K562 (cell line): ENCODE measurements at places on chromosomes 5 and 9. TPM values are rescaled to one million over a fixed set of nuclear protein-coding genes. Genes with fewer than 3 reads are reported as not detected.

- no peak for DNase-seq
Measured at GRCh38 chr9:32722704-32723103, 60.6 kb upstream of the TMEM215 start.

Gene LCP2
- total RNA-seq = 22.2 and 24.1 TPM in 2 replicates

Gene GDA
- total RNA-seq = 12.4 and 14.6 TPM in 2 replicates

DNA sequence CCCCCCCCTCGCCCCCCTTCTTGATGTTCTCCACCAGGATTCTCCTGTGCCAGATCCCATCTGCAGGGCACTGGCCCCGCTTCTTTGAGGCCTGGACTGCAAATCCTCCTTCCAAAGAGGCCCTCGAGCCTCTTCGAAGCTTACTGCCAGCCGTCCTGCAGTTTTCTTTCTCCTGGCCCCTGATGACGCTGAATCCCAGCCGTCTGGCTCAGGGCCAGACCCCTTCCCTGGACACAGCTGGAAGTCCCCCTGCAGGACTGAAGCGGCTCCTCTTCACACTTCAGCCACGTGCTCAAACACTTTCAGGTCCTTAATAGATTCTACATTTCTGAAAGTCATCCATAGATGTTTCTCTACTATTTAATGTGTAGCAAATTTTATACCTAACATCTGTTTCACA, 121.5 kb downstream of the EHMT1 start:
- no peak for DNase-seq

Gene LTC4S
- 0.51 and 0.75 TPM in 2 replicates for total RNA-seq

GRCh38 chr5:144453753-144454152, 283.1 kb downstream of the KCTD16 start:
- no peak for DNase-seq

Gene SYK
- total RNA-seq = 29.4 and 32.7 TPM in 2 replicates

Gene TBC1D2
- 6.1 and 7.0 TPM in 2 replicates for total RNA-seq

Gene ANKRD20A1
- total RNA-seq = 1.2 and 1.8 TPM in 2 replicates

Gene PCDHGB7
- 0.04 and 0.09 TPM in 2 replicates for total RNA-seq

DNA sequence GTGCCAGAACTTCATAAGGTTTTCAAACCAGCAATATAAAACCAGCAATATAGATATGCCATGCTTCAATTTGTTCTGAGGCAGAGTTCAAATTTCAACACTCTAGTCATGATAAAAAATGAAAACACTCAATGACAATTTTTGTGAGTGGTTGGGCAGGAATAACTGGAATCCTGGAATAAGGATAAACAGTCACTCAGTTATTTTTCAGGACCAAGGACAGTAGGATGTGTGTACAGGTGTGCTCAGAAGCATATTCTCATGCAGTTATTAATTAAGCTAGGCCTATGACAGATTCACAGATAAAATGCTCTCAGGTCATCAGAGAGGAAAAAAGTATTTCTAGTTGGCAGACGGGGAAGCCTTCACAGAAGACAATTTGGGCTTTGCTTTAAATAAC, 117.3 kb upstream of the PPP2R2B start:
- DNase-seq = no peak

Gene APBA1
- total RNA-seq = 0.02 TPM in 1 of 2 replicates, not detected in the other

DNA sequence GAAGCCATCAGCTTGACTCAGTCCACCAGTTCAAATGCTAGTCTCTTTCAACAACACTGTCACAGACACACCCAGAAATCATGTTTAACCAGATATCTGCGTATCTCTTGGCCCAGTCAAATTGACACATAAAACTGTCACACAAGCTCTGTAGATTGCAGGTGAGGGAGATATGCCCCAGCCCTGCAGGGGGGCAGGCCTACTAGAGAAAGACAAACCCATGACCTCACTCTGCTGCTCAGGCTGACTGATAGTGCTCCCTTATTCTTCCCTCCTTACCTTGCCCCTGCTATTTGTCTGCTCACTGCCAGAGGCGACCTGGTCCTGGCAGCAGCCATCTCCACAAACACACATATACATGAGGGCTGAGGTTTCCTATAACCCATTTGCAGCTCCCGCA, 351.3 kb downstream of the DRD1 start:
- DNase-seq = no peak

GRCh38 chr5:170451747-170452365, 52.0 kb upstream of the KCNIP1 start:
- no peak for DNase-seq

Gene AK1
- total RNA-seq = 67.6 and 71.8 TPM in 2 replicates

DNA sequence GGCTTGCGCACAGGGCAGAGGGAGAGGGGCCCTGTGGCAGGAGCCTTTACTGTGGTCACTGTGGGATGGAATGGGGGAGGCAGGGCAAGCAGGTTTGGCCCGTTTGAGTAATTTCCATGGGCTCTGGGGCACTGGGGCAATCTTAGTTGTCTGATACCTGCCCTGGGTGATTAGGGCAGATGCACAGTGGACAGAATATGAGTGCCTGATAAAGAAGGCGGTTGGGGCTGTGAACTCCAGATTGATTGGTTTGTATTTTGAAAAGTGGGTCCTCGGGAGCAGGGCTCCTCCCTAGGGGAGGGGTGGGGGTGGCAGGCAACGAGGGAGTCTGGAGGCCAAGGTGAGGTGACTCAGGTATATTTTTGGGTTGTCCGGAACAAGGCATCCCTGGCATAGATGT, 247.5 kb downstream of the NSG2 start:
- no peak for DNase-seq

Gene SPINK4
- 0.80 TPM in 1 of 2 replicates, not detected in the other for total RNA-seq

GRCh38 chr5:53472720-53473510, 7.5 kb upstream of the FST start:
- no peak for DNase-seq

Gene RPS23
- 3,252 and 3,488 TPM in 2 replicates for total RNA-seq

GRCh38 chr5:109693535-109694400, 4.0 kb downstream of the MAN2A1 start:
- no peak for DNase-seq

Gene SPINK6
- total RNA-seq = not detected in 2 replicates

DNA sequence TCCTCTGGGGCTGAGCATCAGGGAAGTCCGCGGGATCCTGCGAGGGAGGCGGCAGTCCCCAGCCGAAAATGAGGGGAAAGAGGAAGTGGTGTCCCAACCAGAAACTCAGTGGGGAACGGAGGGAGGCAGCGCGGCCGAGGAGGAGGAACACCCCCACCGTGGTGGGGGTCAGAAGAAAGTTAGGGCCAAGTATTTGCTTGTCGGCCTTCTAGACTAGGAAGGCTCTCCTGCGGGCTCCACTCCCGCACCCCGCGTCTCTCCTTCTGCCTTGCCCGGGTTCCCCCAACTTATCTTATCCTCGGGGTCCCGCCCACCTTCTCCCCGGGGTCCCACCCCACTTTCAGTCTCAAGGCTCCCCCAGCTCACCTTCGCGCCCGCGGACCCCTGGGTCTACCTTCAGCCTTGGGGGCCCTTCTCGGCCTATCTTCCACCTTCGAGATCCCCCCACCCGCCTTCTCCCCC, 557 bp upstream of the PHF2 start:
- peak; percentile 83 for DNase-seq

Gene BTNL9
- total RNA-seq = 42.7 and 50.7 TPM in 2 replicates

DNA sequence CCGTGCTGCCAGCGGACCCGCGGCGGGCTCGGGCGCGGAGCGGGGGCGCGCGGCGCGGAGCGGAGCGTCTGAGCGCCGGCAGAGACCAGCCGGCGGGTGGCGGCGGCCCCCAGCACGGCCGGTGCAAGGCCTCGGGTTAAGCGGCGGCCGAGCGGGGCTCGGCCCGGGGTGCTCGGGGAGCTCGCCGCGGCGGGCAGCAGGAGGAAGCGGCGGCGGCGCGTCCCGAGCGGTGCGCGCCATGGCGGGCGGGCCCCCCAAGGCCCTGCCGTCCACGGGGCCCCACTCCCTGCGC, 150 bp downstream of the SNX30 start:
- DNase-seq = no peak

DNA sequence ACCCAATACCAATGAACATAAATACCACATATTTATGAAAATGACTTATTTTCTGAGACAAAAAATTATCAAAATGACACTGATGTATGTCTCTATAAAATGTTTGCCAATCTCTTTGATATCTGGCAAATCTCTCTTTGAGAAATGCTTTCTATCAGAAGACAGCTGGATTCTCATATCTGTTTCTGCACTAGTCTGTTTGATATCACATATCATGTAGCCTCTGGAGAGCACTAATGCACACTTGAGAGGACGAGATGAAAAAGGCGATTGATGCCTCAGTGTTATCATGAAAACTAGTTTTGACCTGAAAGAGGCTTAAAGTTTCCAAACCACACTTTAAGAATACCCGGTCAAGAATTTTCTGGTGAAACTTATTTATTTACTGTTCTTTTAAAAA, 29.1 kb upstream of the ANKRD55 start:
- DNase-seq = no peak

GRCh38 chr9:115522912-115523311, 405.0 kb upstream of the TNC start:
- no peak for DNase-seq

Gene NEUROG1
- not detected in 2 replicates for total RNA-seq

Gene CDHR2
- 0.36 and 0.62 TPM in 2 replicates for total RNA-seq

Gene ISL1
- not detected in 2 replicates for total RNA-seq

GRCh38 chr5:32714836-32715235, 3.7 kb downstream of the NPR3 start:
- DNase-seq = no peak

Gene CDKN2B-AS1
- 0.09 TPM in 1 of 2 replicates, not detected in the other for total RNA-seq

Gene ZNF782
- total RNA-seq = 4.5 and 4.9 TPM in 2 replicates

Gene PCDHGB1
- 0.07 and 0.29 TPM in 2 replicates for total RNA-seq

- no peak for DNase-seq
Measured at GRCh38 chr5:9888501-9888901, 258.4 kb upstream of the TAS2R1 start.

GRCh38 chr5:36743891-36744772, 132.4 kb upstream of the NIPBL start:
- peak; percentile 33 for DNase-seq
